Neural crest cell (in vitro differentiated cells): ENCODE measurements at places on chromosomes 1 and 21.

DNA sequence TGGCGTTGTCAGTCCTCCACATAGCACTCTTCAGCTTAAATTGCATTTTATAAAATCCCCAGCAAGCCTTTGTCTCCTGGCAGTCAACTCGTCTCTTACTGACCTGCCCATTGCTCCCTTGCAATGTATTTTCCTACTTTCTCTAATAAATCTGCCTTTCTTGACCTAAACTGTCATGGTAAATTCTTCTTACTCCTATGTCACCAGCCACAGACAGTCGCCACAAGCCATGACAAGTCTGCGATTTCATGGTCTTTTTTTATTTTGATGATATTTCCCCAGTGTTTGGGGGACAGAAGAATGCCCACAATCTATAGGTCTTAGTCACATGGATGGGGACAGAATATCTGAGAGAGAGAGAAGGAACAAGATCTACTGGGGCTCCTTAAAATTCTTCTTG, 8.4 kb downstream of the IFNAR2 start:
- DNase-seq: no peak

DNA sequence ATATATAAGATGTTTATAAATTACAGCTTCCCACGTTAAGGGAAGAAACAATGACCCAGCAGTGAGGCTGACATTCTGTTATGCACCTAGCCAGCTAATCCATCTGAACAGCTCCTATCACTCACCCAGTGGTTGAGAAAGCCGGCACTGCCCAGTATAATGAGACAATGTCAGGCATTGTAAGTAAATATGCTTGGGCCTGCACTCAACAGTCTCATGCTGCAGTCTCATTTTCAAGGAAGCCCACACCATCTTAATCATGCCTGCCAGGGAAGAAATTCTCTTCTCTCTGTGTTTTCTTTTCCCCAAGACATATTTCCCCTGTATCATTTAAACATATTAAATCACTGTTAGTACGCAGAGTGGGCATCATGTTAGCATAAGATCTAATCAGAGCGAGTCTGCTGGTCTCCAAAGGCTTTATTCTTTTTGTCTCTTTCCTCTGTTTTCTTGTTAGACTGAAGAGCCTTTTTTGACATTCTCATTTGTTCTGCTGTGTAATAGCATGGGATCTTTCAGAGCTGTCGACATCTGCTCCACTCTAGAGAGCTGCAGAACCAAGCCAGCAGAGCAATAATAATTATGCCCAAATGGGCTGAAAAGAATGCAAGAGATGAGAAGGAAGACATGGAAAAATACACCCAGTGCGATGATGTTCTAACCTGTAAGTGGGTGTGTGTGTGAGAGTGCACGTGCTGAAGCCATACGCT, 67.6 kb upstream of the SLC22A15 start:
- no peak for DNase-seq

GRCh38 chr1:202565890-202566602, 144.2 kb downstream of the SYT2 start:
- no peak for DNase-seq

- DNase-seq: no peak
These were observed 34.7 kb downstream of the PLPPR5 start for GRCh38 chr1:98969798-98970490.

DNA sequence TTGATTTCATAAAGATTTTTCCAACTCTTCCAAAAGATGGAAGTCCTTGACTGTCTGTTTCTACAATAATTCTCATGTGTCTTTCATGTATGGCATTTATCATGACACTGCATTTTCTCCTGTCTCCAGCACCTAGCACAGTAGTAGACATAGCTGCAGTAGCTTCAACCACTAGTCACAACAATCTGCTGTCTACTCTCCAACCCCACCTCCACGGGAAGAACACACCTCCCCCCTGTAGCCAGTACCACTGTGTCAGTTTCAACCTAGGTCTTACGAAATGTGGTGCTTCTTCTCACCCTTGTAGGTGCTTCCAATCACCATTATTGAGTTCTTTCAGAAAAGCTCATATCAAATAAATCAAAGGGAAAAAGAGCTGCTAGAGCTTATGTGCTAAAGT, 425.1 kb upstream of the ADAMTS5 start:
- no peak for DNase-seq

DNA sequence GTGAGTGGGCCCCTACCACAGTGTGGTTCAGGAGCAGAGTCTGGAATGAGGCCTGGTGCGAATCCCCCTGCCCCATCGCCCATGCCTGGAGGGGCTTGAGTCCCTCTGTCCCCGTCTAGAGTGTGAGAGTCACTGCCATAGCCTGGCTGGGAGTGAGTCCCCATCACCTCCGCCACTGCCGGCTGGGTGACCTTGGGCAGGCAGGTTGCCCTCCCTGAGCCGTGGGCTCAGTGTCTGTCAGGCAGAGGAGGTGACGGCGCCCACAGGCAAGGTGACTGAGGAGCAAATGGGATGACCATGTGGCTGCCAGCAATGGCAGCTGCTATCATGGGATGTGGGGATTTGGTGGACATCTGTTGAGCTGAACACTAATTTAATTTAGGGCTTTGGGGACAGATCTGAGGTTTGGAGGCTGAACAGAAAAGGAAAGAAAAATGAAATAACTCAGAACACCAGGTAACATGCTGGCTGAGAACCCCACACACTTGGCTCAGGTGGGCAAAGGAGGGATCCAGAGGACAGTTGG, 38.1 kb upstream of the GPR153 start:
- no peak for DNase-seq

GRCh38 chr1:86471291-86471690, 2.6 kb downstream of the CLCA1 start:
- no peak for DNase-seq
